Anterior cingulate cortex (tissue), 58 donors: ENCODE measurements at places on chromosomes 11 and 22.

- no peak for DNase-seq
These were observed 3.4 kb upstream of the A4GALT start for GRCh38 chr22:42724062-42724461.

DNA sequence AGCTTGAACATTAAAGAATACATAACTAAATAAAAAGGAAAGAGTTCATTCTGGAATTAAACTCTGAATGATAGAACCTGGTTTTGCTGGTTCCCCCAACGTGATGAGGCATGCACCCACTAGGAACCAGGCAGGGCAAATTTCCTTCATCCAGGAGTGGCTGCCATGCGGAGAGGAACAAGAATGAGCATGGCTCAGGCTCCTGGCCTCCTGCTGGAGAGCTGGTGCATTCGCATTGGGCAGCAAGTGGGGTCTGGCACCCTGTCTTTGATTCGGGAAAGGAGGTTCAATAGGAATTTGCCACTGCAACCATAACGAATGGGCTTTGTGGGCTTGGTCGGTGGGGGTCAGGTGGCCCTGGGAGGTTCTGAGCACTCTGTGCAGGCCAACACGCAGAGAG, 169.8 kb upstream of the TENM4 start:
- DNase-seq = no peak

DNA sequence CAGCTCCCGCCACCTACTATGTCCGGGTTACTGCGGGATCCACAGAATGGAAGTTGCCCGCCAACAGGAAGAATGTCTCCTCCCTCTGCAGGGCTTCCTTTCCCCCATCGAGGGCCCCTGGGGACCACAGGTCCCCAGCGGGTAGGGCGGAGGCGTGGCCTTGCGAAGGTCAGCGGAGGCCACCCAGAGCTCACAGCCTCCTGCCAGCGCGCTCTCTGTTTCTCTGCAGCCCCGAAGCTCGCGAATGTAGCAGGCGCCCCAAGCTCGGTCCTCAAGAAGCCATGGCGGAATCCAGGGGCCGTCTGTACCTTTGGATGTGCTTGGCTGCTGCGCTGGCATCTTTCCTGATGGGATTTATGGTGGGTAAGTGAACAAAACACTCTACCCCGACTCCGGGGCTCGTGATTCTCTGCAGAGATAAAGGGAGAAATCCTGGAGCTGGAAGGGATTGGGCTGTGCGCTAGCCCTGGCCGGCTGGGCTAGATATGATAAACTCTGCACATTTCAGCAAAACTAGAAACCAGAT, at the start of gene NAALAD2:
Gene NAALAD2 (plus strand): TSS at position 186 of the 526 bp plus-strand sequence. CDS start 96 bp downstream, at position 282.
- DNase-seq = peak; percentile 45

DNA sequence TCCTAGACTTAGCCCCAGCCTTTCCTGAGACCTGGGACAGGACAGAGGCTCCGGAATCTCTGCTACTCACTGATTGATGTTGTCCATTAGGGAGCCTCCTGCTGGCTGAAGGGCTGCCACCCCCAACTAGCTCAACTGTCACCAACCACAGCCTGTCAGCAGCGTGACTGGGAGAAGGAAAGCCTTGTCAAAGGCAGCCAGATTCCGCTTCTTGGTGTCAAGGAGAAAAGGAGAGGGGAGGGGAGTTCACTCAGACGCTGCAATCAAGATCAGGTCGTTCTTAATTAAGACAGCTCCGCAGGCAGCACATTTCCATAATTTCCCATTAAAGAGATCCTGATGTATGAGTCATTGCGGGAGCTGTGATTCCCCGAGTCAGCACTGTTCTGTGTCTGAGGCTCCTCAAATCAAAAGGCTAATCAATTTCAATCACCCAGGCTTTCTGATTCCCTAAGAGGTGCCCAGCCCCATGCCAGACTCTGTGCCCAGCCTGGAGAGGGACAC, 152.8 kb upstream of the ZBED5 start:
- peak; percentile 21 for DNase-seq

DNA sequence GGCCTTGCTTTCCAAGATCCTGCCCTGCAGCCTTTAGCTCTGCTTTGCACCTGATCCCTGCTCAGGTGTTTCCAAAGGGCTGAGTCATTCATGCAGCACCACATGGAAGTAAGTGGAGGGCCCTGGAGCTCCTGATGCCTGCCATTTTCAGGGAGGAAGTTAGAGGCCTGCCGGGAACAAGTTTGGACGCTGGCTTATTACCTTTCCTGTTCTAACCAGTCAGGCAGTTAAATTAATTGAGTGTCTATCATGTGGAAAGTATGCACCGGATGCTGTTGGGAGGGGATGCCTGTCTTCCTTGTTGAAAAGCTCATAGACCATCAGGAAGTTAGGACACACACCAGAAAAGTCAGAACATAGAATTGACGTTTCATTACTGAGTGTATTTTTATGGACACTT, 73.7 kb upstream of the PLET1 start:
- no peak for DNase-seq

GRCh38 chr11:120306519-120307242, 18.4 kb upstream of the TLCD5 start:
- DNase-seq = no peak

DNA sequence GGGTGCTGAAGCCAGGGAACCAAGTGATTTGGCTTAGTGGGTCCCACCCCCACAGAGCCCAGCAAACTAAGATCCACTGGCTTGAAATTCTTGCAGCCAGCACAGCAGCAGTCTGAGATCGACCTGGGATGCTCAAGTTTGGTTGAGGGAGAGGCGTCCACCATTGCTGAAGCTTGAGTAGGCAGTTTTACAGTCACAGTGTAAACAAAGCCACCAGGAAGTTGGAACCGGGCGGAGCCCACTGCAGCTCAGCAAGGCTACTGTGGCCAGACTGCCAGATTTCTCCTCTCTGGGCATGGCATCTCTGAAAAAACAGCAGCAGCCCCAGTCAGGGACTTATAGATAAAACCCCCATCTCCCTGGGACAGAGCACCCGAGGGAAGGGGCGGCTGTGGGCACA, 424.1 kb upstream of the TENM4 start:
- DNase-seq = no peak

DNA sequence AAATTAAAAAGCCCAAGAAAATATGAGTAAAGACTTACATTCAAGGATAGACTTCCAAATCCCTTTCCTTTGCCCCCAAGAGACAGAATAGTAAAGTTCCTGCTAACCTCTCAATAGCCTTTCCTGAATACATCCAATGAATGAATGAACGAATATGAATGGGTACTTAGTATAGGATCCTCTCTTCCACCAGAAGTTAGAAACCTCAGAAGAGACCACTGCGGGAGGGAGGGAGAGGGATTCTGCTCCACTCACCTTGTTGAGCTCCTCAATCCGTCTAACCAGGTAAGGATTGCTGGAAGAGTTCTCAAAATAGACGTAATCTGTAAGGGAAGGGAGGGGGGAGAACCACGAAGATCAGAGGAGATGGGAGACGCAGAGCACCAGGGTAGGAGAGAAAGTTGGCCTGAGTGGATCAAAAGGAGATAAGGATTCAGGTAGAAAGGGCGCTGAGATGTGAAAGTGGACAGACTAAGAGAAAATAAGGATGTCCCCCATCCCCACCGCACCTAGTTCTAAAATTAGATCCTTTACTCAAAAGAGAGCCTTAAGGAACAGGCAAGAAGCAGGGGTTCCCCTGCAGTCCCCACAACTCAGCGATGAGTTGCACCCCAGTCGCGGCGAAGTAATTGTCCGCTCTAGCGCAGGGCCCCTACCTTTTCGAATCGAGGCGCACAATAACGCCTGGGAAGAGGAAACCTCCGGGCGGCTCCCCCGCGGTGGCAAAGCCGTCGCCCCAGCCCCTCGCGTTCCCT, 1.1 kb downstream of the MTA2 start:
- no peak for DNase-seq

GRCh38 chr22:17753401-17753989, 20.8 kb downstream of the BID start:
- no peak for DNase-seq
